ENCODE measurements at places on chromosomes 1 and 21. TPM values are rescaled to one million over a fixed set of nuclear protein-coding genes. Genes with fewer than 3 reads are reported as not detected.

GRCh38 chr1:204624631-204625216 is 60.8 kb downstream of the LRRN2 start:
- H3K27ac ChIP-seq = no peak overlapping the region
- no peaks in the 10 kb centered on the region for H3K36me3 ChIP-seq
- H3K4me1 ChIP-seq = no peaks in the 10 kb centered on the region
- H3K4me3 ChIP-seq = no peak overlapping the region
- DNase-seq = no peak

GRCh38 chr1:109090196-109091077 is at the start of gene TMEM167B:
Gene TMEM167B, plus strand, starts transcription at chr1:109090764. Its CDS starts 109 bp downstream, at chr1:109090873.
- peak within 1 kb of the TSS; percentile 92 for H3K4me3 ChIP-seq
- H3K36me3 ChIP-seq = peaks cover 16% of the 10 kb centered on the region
- H3K27ac ChIP-seq = peak within 1 kb of the TSS; percentile 98

DNA sequence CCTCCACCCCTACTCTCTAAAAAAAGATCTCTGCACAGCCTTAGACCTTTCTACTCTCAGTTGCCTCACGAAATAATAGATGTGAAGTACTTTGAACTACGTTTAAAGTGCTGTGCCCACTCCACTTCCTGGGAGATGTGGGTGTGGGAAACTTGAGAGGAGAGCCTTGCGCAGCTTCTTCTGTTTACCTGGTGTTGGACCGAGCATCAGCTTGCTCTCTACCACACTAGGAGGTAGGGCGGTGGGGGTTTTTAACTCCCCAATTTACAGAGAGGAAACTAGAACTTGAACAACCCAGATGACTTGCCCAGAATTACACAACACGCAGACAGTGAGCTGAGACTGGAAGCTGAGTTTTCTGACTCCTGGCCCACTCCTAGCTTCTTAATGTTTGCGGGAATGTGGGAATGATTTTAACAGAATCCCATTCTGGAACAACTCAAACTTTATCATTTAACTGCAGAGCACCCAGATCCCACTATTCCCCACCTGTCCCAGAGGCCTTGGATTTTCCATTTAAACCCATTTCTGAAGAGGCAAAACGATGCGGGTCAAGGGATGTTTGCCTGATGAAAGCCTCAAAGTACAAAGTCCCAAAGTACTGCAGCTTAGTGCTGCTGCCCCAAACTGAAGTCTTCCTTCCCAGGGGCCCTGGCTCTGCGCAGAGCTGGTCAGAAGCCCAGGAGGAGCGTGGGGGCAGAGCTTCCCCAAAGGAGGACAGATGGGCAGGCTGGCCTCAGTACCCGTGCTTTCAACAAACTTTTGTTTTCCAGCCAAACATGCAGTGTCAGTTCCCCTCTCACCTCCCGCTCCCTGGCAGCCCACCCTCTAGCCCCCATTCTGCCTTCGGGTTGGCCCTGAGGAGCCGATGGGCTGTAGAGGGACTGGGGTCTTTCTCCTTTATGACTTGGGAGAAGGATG is 19.0 kb downstream of the BTG2 start:
- no peaks in the 10 kb centered on the region for H3K36me3 ChIP-seq
- no peaks in the 10 kb centered on the region for H3K27me3 ChIP-seq
- peak overlapping the region; percentile 55 for H3K4me3 ChIP-seq
- peaks cover 83% of the 10 kb centered on the region for H3K4me1 ChIP-seq

DNA sequence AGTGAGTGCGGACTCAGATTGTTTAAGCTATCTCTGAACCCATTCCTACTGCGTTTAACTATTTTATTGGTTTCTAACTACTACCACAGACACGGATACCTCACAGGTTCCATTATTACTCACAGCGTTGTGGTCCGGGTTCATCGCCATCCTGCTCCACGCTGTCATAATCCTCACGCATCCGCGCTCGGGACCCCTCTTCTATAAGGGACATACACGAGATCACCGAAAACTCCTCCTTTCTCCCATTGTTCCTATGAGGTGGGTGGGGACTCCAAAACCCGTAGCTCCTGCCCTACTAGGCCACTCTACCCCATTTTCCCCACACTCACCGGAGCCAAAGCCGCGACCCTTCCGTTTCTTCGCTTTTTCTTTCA is 610 bp downstream of the RBM8A start:
- H3K27ac ChIP-seq = peak overlapping the region; percentile 96
- H3K27me3 ChIP-seq = no peaks in the 10 kb centered on the region
- DNase-seq = no peak
- peaks cover 24% of the 10 kb centered on the region for H3K4me1 ChIP-seq
- peaks cover 19% of the 10 kb centered on the region for H3K36me3 ChIP-seq

- H3K36me3 ChIP-seq = no peaks in the 10 kb centered on the region
- H3K27ac ChIP-seq = no peak overlapping the region
- H3K4me3 ChIP-seq = no peak overlapping the region
- H3K27me3 ChIP-seq = no peaks in the 10 kb centered on the region
- no peaks in the 10 kb centered on the region for H3K4me1 ChIP-seq
Measured at GRCh38 chr1:207984831-207985572, 74.1 kb upstream of the CD34 start.

GRCh38 chr1:87478231-87478630 is 149.6 kb downstream of the LMO4 start:
- H3K27ac ChIP-seq = no peak overlapping the region
- H3K36me3 ChIP-seq = no peaks in the 10 kb centered on the region
- no peak overlapping the region for H3K4me3 ChIP-seq
- H3K4me1 ChIP-seq = no peaks in the 10 kb centered on the region
- no peaks in the 10 kb centered on the region for H3K27me3 ChIP-seq

DNA sequence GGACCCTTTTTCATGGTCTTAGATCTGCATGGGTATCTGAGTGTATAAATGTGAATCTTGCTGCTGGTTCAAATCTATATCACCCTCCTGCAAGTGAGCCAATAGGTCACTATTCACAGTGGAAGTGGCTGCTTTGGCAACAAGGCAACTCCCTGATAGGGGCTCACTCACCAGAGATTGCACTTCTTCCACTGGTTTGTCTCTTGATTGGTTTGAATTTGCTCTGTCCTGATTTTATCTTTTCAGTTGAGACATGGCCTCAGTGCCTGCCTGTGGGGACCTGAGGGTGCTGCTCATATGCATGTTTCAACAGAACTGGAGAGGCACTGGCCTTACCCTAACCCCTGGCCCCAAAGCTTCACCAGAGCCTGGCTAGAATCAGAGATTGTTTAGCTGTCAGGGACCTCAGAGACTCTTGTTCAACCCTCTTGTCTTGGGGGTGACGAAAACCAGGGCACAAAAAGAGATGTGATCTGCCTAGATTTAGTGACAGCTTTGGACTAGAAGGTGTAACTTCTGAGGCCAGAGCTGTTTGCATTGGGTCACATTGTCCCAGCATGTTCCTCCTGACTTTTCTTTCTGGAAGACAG is 16.9 kb downstream of the AVPR1B start:
- peaks cover 22% of the 10 kb centered on the region for H3K4me1 ChIP-seq
- H3K36me3 ChIP-seq = no peaks in the 10 kb centered on the region
- H3K27ac ChIP-seq = no peak overlapping the region
- no peaks in the 10 kb centered on the region for H3K27me3 ChIP-seq
- no peak for DNase-seq

DNA sequence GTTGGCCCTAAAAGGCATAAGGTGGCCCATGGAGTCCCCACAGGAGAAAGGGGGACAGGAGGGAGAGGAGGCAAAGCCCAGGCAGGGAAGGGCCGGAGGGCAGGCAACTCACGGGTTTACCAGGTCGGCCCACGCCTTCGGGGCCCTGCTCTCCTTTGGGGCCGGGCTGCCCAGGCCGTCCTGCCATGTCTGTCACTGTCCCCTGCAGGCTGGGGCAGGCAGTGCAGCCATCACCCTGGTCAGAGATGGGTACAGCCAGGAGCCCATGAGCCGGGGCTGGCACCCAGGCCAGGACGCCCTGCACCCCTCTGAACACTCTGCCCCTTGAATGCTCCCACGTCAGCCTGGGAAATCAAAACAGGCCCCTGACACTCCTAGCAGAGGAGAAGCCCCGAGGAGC is 19.8 kb downstream of the COL16A1 start:
- H3K27ac ChIP-seq = no peak overlapping the region
- DNase-seq = no peak
- no peaks in the 10 kb centered on the region for H3K27me3 ChIP-seq
- H3K36me3 ChIP-seq = no peaks in the 10 kb centered on the region
- H3K4me1 ChIP-seq = no peaks in the 10 kb centered on the region

DNA sequence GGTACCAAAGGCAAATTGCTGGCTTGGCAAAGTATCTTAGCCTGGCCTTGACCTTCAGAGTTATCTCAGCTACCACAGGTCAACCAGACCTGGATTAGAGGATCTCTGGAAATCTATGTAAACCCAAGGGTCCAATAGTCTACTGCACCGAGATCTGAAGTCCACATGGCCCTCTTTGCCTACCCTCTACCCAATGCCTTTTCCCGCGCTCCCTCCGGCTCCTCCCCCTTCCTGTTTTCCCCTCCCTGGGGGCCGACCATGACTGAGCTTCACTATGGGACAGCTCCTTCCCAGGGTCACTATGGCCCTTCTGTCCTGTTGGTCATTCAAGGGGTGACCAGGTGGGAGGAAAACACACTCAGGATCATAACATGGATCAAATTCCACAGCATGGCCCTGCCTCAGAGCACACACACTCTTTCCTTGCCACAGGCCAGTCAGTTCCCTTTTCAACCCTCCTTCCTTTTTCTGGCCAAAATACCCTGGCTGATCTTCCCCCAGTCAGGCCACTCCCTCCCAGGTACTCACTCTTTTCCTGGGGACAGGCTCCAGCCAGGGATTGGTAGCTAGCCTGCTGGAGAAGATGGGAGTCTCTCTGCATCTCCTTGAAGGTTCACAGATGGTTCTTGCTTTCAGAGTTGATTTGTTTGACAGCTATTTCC is 19.1 kb upstream of the TMEM183A start:
- H3K4me3 ChIP-seq = no peak overlapping the region
- H3K36me3 ChIP-seq = no peaks in the 10 kb centered on the region
- H3K4me1 ChIP-seq = peaks cover 27% of the 10 kb centered on the region
- H3K27me3 ChIP-seq = no peaks in the 10 kb centered on the region
- DNase-seq = no peak

GRCh38 chr1:111851552-111851951 is 95.9 kb downstream of the DDX20 start:
- H3K27me3 ChIP-seq = no peaks in the 10 kb centered on the region
- H3K27ac ChIP-seq = no peak overlapping the region
- H3K4me1 ChIP-seq = no peaks in the 10 kb centered on the region
- no peak overlapping the region for H3K4me3 ChIP-seq
- H3K36me3 ChIP-seq = no peaks in the 10 kb centered on the region
- DNase-seq = no peak

GRCh38 chr21:43325968-43326715 is 100.8 kb downstream of the SIK1 start:
- peaks cover 16% of the 10 kb centered on the region for H3K4me1 ChIP-seq
- no peak overlapping the region for H3K27ac ChIP-seq

DNA sequence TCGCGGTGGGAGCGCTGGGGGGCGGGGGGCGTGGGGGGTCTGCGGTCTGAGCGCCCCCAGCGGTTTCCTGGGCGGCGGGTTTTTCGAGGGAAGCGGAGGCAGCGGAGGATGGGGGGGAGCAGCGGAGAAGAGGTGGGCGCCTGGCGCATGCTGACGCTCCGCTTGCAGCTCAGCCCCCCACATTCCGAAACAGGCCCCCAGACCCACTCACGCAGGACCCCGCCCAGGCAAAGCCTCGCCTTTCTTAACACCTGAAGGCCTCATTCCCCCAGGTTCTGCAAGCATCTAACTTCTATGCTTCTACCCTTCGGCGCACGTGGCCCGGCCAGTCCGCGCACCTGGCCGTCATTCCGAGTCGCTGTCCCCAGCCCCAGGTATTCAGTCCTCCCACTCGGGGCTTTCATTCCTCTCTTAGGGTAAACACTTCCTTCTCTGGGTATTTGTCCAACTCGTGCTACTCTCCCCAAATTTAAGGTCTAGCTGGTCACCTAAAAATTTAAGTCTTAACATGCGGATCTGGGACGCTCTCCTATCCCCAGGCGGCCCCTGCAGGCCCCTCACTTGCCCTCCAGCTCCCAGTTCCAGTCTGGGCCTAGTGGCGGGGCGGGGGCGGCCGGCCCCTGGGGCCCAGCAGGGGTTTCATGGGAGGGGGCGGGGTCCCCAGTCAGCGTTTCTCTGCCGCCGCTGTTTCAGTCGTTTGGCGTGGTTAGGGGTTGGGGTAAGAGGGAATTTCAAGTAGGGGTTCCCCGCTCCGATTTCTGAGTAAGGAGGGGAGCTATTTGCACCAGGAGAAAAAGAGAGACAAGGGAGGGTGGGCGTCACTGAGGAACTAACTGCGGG is 2.8 kb upstream of the ZBTB7B start:
- no peaks in the 10 kb centered on the region for H3K36me3 ChIP-seq
- H3K27me3 ChIP-seq = no peaks in the 10 kb centered on the region
- H3K27ac ChIP-seq = peak overlapping the region; percentile 73
- H3K4me1 ChIP-seq = peaks cover 20% of the 10 kb centered on the region

- H3K27ac ChIP-seq = no peak overlapping the region
- H3K27me3 ChIP-seq = no peaks in the 10 kb centered on the region
- no peak for DNase-seq
- no peaks in the 10 kb centered on the region for H3K36me3 ChIP-seq
- no peaks in the 10 kb centered on the region for H3K4me1 ChIP-seq
Measured at GRCh38 chr1:241102664-241103063, 254.3 kb downstream of the RGS7 start.

GRCh38 chr1:160570840-160571239 is 8.5 kb downstream of the CD84 start:
- H3K4me3 ChIP-seq = no peak overlapping the region
- peaks cover 50% of the 10 kb centered on the region for H3K4me1 ChIP-seq
- H3K27ac ChIP-seq = no peak overlapping the region
- no peak for DNase-seq
- no peaks in the 10 kb centered on the region for H3K27me3 ChIP-seq

DNA sequence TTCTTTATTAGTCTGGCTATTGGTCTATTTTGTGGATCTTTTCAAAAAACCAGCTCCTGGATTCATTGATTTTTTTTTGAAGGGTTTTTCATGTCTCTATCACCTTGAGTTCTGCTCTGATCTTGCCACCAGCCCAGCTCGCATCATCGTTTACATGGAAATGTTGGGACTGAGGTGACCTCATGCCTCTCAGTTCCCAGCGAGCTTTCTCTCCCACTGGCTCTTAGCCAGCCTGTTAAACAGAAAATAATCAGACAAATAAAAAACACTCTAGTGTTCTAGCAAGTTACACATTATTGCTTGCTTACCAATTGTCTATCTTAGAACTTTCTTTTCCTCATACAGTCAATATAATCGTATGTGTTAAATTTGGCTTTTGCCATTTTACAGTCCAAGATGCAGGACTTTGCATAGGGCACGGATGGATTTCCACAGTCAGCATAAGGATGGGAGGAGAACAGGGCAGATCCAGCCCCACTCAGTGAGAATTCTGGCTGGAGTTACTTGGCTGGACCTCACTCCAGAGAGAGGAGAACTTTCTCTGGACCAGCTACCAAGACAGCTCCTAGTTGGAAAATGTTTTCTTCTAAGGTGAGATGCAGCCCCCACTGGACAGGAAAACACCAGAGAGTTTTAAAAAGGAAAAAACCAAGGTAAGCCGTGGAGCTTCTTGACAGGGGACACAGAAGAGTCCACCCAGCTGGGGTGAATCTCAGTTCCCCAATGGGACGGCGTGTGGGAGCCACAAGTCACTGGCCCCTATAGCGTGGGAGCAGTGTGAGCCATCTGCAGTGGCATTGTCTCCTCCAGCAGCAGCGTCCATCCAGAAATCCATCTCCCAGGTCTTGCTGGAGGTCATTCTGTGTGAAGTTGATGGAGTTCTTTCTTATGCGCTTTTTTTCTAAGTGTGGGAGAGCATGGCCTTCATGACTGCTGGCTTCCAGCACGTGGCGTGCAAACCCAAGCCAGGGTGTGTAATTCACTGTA is 17.6 kb downstream of the PGBD2 start:
- H3K4me3 ChIP-seq = no peak overlapping the region
- H3K27ac ChIP-seq = no peak overlapping the region
- DNase-seq = no peak

GRCh38 chr1:217985641-217986040 is 299.5 kb upstream of the RRP15 start:
- H3K36me3 ChIP-seq = no peaks in the 10 kb centered on the region
- H3K27me3 ChIP-seq = no peaks in the 10 kb centered on the region
- DNase-seq = no peak
- no peaks in the 10 kb centered on the region for H3K4me1 ChIP-seq

SOX13 gene
- 0.15 TPM for total RNA-seq

CASQ2 gene
- not detected for total RNA-seq

RNU11 gene
- total RNA-seq = not detected

LIN28A gene
- not detected for total RNA-seq
